ENCODE measurements at places on chromosomes 16 and 17.

DNA sequence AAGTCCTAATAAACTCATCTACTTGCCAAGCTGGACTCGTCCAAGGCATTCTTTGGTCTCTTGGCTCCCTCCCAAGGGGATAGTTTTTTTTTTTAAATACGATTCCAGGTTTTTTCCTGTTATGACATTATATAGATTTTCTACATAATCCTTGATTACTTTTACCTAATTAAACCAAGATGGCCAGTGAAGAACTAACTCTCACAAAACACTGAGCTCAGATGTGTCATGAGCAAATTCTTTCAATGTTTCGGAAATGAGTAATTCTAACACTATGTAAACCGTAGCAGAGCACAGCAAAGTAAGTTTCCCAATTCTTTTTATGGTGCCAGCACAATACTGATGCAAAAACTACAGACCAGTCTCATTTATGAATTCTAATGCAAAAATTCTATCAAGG is 1.8 kb downstream of the ZNF23 start:
- DNase-seq, result no peak

DNA sequence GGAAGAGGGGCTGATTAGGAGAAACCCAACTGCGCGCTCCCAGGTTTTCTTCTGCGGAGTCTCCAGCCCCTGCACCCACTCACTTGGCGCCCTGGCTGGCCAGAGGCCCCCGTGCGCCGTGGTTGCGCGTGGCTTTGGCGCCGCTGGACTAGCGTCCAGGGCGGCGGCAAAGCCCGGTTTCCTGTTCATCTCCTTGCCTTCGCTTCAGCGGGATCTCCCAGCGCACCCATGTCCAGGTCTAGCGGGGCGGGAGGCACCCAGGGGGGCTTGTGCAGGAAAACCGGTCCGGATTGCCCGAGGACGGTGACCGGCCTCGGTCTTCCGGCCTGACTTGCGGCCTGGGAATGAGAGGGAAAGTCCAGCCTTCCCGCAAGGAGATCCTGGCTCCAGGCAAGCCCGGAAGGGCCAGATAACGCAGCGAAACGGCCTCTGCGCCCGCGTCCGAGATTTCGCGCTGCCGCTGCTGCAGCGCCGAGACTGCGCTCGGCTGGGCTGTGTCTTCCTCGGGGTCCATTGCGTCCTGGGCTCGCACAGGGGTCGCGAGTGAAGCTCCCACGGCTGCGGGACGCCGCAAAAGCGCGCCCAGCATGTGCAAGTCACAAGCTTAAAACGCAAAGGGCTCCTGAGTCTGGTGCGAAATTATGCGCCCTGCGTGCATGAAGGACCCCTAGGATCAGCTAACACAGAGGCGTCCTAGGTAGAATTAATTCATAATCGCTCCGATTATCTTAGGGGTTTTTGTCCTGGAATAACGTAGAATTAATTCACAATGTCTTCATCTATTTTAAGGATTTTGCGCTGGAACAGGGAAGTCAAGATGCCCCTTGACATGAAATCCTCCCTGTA is 5.7 kb downstream of the FOXF1 start:
- DNase-seq, result no peak

GRCh38 chr16:86857807-86858206 is 279.5 kb downstream of the FOXL1 start:
- DNase-seq, result no peak

DNA sequence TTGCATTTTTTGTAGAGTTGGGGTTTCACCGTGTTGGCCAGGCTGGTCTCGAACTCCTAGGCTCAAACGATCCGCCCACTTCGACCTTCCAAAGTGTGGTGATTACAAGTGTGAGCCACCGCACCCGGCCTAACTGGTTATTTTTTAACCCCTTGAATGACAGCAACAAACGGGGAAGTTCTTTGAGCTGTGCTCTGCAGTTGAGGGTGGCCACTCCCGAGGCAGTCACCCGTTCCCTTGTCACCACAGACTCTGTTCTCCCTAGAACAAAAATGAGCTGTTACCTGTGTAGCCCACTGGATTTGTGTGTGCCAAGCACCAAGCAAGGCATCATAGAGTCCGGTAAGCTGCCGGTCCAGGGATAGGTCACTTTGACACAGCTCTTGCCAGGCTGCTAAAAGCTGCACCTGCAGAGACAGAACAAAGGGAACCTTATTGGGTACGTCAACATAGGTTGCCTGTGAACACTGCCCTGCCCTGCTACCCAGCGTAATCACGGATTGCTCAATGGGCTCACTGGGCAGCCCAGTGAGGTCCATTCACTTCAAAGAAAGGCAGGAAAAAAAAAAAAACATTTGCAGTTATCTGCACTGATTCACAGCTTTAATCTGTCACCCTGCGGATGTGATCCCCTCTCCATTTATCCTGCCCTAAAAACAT is 19.6 kb downstream of the COG7 start:
- DNase-seq, result no peak

DNA sequence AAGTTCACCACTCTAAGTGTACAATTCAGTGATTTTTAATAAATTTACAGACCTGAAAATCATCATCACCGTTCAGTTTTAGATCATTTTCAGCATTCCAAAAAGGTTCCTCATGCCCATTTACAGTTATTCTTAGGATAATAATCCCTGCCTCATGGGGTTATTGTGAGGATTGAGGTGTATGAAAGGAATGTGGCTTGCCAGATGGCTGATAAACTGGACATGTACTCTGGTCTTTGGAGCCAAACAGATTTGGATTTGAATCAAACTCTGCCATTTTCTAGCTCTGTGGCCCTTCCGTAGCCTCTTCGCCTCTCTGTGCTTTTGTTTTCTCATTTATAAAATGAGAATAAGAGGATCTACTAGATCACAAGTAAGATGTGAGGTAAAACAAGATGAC is 53.9 kb upstream of the GPRC5B start:
- no peak for DNase-seq

DNA sequence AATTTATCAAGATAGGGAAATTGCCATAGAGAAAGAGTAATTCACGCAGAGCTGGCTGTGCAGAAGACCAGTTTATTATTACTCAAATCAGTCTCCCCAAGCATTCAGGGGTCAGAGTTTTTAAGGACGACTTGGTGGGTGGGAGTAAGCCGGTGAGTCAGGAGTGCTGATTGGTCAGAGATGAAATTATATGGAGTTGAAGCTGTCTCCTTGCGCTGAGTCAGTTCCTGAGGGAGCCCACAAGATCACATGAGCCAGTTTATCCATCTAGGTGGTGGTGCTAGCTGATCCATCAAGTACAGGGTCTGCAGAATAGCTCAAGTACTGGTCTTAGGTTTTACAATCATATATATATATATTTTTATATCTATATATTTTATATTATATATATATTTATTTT is 6.0 kb upstream of the AQP8 start:
- no peak for DNase-seq

DNA sequence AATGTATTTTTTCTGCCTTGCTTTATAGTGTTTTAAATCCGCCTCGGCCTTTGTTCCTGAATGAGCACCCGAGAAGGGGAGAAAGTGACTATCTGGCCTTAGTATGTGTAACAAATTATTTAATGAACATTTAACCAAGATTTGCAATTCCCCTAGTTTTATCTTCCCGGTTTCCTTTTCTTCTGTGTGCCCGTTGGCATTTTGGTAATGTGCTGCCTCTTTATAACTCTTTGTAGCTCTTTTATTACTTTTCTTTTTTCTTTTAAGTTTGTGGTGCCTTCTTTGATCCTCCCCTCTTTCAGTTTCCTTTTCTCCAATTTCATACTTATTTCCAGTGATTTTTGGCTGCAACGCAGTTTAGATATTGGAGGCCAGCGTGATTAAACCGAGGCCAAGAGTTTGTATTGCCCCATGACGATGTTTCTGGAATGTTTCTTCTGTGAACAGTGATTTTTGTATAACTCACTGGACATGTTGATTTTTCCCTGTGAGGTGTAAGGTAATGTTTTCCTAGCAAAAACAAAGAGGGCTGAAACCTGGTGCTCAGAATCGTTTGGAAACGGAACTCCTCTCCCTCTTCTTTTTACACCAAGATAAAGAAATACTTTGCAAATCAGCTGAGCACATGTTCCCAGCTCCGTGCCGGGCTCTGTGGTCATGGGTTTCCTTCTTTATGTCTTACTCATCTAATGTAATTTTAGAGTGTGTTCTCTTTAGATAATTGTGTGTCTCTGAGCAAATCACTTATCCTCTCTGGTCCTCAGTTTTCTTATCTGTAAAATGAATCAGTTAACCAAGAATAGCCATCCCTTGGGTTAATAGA is 344.3 kb downstream of the WWOX start:
- DNase-seq, result no peak

DNA sequence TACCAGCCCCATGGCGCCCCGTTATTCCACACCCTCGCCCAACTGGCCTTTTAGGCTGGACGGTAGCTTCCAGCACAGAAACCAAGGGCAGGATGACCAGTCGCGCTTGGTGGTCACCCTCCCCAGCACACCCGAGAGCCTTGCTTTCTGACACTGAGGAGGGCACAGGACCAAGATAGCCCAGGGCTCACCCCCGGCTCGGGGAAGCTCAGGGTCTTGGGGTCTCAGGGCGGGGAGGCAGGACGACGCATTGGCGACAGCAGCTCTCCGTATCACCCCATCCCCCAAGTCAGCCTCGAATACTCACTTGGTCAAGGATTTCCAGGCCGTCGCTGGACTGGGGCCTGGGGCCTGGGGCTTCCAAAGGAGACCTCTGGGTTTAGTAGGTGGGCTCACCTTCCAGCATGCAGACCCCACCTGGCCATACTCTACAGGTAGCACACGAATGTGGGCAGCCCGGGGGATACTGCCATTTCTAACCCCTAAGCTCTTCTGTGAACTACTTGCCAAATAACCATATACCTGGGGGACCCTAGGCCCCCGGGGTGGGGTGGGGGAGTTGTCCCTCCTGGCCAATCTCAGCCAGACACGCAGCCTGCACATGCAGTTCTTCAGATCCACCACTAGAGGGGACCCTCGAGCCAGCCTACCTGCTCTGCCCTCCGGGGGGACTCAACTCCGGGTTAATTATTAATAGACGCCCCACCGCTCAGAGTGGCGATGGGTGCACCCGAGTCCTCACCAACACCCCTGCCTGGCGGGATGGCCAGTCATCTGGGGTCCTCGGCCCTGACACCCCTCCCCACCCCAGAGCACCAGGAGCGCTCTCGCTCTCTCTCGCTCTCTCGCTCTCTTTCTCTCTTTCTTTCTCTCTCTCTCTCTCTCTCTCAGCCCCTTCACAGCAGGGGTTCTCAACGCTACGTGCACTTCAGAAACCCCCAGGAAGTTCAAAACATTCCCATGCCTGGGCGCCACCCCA is 30.0 kb downstream of the TBC1D16 start:
- DNase-seq, result peak; percentile 62

- DNase-seq, result no peak
Measured at GRCh38 chr17:62179525-62180161, 114.6 kb upstream of the MED13 start.

GRCh38 chr16:35562471-35562870 is 2103.1 kb downstream of the TP53TG3F start:
- no peak for DNase-seq

DNA sequence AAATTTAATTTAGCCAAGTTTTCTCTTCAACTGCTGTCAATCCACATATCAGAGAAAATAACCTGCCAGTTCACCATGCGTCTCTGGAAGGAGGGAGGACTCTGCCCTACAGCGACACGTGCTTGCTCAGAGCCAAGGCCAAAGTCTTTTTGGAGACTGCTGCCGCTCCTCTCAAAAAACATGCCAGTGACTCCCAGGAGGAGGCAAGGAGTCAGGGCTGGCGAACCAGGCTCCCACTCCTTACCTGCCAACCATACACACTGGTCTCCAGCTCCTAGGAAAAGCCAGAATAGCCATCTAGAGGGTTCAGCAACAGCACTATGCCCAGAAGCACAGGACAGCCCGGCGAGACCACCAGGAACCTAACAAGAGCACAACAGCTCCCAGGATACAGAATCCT is 73.0 kb downstream of the ANKRD11 start:
- no peak for DNase-seq

- no peak for DNase-seq
Measured at GRCh38 chr16:57608462-57609113, 19.8 kb upstream of the ADGRG1 start.

- DNase-seq, result no peak
Measured at GRCh38 chr16:89615176-89615575, 1.7 kb downstream of the DPEP1 start.

DNA sequence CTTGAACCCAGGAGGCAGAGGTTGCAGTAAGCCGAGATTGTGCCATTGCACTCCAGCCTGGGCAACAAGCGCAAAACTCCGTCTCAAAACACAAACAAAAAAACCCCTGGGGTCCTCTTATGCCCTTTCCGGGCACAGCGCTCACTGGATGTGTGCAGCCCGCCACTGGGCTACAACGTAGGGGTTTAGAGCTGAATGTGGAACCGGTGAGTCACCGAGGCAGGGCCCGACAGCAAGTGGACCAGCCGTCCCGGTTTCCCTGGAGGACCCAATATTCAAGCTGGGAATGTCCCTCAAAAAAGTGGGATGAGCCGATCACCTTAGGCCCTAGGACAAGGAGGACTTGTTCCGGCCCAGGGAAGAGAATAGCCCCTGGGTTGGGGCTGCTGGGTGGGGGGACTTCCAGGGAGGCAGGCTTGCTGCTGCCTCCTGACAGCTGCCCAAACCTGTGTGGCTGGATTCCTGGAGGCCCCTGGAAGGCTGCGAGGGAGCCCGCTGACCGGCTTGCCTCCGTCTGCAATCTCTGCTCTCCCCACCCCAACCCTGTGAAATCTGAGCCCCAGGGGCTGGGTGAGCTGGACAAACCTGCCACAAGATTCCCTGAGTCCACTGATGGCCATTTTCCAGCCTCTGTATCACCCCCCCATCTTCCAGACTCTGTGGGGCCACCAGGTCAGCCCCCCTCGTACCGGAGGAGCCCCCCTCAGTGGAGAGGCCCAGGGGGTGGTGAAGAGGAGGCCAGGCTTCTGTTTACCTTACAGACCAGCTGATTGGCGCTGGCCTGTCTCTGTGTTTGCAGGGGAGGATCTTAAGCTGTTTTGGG is 2.9 kb upstream of the CLDN9 start:
- no peak for DNase-seq

- DNase-seq, result no peak
Measured at GRCh38 chr17:28173031-28173561, 130.6 kb downstream of the NLK start.

GRCh38 chr16:67207249-67208091 is 8.5 kb downstream of the ELMO3 start:
- no peak for DNase-seq

DNA sequence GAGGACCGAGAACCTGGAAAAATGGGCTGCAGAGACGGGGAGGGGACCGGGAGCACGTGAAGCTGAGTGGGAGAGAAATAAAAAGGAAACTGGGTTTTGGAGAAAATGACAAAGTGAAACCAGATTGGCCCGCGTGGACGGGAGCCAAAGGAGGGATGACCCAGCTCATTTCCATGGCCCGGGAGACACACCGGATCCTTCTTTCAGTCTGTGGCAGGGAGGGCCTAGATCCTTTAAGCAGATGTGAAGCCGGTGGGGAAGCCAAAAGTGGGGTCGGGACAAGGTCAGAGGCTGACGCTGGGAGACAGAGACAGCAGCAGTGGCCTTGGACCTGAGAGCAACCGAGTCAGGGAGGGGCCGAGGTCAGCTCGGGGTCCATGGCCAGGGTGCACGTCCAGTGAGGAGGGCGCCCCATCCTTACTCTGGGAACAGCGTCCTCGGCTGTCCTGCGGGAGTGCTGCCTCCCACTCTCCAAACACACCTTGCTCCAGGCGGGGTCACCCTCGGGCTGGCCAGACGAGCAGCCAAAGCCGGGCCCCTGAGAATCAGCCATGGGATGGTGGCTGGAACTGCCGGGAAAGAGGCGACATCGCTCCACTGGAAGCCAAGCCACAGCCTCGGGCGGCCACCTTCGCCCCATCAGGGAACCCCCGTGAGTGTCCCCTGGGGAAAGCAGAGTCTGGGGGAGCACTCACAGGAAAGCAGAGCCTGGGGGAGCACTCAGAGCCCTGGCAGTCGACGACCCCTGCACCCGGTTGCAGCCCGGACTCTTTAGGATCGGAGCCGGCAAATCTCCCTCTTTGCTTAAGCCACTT is 17.3 kb downstream of the CA5A start:
- no peak for DNase-seq

All from CD4-positive, CD25-positive, alpha-beta regulatory T cell (primary cell).